Stimulated activated CD8-positive, alpha-beta memory T cell treated with anti-CD3 and anti-CD28 coated beads, Interleukin-7, amount 100 ng/mL, for 24 hours (primary cell): ENCODE measurements at places on chromosomes 7 and 10.

GRCh38 chr7:150806863-150807262 lies 6.3 kb downstream of the TMEM176A start:
- no peak for DNase-seq

- no peak for DNase-seq
Observed at GRCh38 chr10:116272440-116273283, at the start of gene GFRA1. Gene GFRA1 (minus strand): TSS chr10:116273206. CDS start chr10:116272029, 1,177 bp downstream.

DNA sequence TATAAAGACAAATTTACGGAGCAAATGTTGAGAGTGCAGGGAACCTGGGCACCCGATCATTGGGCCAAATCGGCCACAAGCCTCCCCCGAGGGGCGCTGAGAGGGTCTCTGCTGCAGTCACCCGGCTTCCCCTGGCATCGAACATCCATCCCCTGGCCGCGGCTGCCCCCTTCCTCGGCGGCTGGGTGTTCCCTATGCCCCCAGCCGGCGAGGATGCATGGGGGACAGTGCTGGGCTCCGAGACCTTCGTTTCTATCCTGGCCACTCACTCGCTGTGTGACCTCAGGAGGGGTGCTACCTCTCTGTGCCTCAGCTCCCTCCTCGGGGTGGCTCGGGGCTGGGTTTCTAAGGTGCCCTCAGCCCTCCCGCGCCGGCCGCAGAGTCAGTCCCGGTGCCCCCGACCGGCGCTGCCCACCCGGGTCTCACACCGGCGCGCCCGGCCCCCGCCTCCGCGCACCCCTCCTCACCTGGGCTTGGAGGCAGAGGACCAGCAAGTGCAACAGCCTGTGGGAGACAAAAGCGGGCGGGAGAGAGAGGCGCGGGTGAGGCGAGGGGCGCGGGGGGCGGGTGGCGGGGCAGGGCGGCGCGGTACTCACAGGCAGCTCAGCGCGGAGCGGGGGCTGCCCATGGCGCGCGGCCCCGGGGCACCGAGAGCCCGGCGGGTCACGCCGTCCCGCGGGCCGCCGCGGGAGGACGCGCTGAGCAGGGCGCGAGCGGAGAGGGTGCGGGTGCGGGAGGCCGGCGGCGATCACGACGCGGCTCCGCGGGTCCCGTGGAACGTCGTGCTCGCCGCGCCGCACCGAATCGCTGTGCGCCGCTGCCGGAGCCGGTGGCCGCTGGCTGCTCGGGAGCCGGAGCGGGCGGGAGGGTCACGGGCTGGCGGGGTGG lies at the start of gene FGF8:
Gene FGF8 (minus strand): TSS at position 842 of the 888 bp plus-strand sequence. CDS start 214 bp downstream, at position 628.
- no peak for DNase-seq

DNA sequence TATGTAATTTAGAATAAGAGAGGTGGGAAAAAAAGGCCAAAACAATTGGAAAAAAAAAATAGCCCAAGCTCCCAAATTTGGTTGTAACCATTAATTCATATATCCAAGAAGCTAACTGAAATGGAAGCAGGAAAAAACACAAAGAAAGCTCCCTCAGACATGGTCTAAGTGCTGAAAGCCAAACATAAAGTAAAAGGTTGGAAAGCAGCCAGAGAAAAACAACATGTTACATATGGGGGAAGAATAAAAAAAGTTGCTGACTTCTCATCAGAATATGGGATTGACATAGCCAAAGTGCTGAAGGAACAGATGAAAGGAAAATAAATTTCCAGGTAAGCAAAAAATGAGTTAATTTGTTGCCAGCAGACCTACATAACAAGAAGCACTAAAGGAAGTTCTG lies 40.3 kb downstream of the PDZD8 start:
- DNase-seq = no peak

GRCh38 chr7:132666774-132667172 lies 90.5 kb upstream of the PLXNA4 start:
- DNase-seq = no peak

DNA sequence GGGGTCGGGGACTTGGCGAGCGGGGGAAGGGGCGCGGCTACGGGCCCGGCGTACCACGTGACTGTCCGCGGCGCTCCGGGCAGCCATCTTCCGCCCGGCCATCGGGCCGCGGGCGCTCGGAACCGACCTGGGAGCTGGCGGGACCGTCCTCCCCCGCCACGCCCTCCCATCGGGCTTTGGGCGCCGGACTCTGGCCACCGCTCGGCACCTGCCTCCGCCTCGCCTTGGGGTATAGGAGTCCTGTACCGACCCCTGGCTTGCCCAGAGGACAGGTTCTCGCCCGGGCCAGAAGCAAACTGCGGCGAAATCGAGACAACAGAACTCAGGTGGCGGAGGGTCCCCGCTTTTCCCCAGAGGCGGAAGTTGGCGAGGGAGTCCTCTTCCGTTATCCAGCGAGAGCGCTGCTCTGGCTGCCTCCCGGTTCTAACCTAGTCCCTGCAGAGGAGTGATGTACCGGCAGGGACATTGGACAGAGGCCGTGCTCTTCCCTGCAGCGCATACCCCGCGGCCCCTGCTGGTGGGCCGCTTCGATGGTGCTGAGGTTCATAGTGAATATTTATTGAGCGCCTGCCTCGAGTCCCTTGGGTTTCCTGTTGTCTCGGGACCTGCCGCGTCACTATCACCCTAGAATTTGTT lies 1.2 kb upstream of the SGMS1 start:
- DNase-seq = no peak

GRCh38 chr7:7732621-7733281 lies 14.3 kb upstream of the RPA3 start:
- no peak for DNase-seq

GRCh38 chr7:12066521-12066920 lies 144.6 kb upstream of the TMEM106B start:
- DNase-seq = no peak

DNA sequence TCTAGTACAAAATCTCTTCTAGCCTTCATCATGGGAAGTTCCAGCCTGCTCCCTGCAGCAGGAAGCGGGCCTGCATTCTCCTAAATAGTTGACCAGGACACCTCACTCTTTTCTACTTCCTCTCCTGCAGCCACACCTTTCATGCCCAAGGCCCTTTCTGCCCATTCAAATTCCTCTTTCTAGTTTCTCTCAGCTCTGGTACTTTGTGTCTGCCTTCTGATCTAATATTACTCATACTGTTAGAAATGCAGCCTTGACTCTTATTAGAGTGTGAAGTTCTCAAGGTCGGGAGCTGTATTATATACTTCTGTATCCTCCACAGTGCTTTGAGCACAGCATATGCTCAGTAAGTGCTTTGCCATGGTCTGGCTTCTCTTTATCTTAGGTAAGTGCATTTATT lies 103.1 kb downstream of the PRKCQ start:
- no peak for DNase-seq

- no peak for DNase-seq
Observed at GRCh38 chr10:81068460-81068859, 530.8 kb downstream of the SH2D4B start.

DNA sequence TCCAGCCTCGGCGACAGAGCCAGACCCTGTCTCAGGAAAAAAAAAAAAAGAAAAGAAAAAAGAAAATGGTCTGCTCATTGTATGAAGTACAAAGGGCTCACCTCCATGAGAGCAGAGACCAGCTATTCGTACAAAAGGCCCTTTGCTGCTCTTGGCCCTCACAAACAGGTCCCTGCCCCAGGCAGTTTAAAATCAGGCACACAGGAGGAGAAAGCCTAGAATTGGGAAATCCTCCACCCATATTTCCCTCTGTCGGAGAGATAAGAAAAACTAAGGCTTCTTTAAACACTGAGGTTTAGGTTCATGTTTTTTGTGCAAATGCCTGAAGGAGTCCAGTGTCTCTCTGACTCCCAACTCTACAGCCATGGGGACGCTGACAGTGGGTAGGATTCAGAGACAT lies 15.1 kb downstream of the GNA12 start:
- DNase-seq = no peak

DNA sequence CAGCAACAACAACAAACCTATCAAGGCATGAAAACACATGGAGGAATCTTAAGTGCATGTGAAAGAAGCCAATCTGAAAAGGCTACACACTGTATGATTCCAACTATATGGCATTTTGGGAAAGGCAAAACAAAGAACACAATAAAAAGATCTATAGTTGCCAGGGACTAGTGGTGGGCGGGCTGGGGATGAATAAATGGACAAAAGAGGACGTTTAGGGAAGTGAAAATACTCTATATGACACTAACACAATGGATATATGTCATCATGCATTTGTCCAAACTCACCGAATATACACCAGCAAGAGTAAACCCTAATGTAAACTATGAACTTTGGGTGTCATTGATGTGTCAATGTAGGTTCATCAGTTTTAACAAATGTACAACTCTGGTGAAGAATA lies 89.1 kb downstream of the SEMA3E start:
- no peak for DNase-seq

DNA sequence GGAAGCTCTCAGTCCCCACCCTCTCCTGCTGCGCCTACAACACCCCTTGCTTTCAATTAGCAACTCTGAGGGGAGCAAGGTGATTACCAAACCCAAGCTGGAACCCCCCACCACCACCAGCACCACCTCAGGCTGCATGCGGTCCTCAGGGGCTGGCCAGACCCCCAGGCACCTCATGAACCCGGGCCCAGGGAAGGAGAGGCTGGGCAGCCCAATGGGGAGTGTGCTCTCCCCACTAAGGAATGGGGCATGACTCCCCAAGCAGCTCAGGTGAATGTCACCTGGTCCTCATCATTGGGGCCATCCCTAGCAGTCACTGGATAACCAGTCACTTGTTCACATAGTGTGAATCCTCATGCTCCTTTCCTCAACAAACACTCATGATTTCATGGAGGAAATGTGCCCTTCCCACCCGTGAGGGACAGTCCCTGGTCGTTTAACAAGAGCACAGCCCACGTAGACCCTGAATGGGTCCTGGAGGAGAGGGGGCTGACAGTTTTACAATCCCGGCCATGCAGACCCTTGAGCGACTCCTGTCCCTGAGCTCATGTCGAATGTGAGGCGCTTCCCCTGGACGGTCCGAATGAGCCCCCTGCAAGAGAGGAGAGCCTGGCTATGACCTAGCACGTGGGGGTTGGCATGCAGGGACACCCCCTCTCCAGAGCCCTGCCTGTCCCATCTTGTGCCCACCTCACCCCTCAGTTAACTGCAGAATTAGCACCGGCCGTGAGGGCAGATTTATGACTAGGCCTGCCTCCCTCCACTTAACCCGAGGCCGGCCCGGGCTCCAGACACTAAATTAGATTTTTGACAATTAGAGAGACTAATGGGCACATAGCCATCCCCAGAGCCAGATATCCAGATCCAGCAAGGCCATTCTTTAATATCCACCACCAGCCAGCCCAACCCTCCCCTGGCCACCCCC lies 29.1 kb downstream of the POLL start:
- no peak for DNase-seq

DNA sequence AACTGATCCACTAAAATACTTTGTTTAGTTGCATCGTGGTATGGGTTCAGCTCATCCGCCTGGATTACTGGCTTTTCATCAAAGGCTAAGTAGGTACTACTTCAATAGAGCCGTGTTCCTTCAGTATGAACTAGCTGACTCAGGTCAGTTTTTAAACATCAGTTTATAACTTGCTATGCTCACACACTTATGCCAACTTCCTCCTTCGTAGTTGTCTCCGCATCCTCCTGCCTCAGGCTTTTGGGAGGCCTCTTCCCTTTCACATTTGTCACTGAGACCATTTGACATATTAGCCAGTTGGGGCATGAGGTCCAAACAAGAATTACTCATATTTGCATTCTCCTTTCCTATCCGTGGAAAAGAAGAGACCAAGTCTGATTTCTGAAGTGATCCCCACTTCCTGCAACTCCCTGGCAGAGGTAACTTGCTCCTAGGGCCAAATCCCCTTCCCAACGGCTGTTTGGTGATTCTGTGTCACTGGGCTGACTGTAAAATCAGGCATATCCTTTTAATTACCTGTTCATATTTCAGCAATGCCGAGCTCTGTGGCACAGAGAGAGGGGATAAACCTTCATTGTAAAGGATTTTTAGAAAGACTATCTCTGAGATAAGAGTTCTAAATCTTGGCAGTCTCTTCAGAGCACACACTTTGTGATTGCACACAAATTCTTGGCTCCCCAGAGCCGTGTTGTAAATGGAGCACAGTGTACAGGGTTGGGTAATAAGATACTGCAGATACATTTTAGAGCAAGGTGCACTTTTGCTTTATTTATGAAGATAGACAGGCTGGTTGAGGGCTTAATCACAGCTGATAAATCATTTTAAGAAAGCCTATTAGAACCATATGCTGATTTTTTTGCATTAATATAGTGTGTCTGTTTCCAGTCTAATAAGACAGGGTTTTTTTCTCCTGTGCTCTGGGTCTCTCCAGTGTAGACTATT lies 108.0 kb downstream of the CREB5 start:
- DNase-seq = no peak

- DNase-seq = no peak
Observed at GRCh38 chr7:45924283-45924682, 3.2 kb upstream of the IGFBP3 start.

DNA sequence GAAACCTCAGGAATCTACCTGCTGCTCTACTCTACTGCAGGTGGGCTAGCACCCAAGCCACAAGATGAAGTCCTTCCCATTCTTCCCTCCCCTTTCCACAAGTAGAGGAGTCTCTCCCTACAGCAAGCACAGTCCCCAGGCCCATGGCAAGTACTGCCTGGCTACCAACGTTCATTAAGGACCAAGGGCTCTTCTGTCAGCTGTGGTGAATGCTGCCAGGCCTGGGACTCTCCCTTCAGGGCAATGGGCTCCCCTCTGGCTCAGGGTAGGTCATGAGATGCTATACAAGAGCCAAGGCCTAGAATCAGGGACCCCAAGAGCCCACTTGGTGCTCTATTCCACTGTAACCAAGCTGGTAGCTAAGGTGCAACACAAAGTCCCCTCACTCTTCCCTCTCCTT lies 39.8 kb downstream of the SNX13 start:
- no peak for DNase-seq
